ENCODE measurements at places on chromosomes 5 and 9. TPM values are rescaled to one million over a fixed set of nuclear protein-coding genes. Genes with fewer than 3 reads are reported as not detected.

The GPR150 gene
- total RNA-seq: 0.28 TPM

The LCP2 gene
- total RNA-seq: not detected

The DRD1 gene
- total RNA-seq: under 0.01 TPM

The OLFML2A gene
- 6.5 TPM for total RNA-seq

The MARCHF6 gene
- 60.2 TPM for total RNA-seq

The SLC6A19 gene
- not detected for total RNA-seq

The PLAC8L1 gene
- not detected for total RNA-seq

The TLE1 gene
- total RNA-seq: 32.9 TPM

The CATSPER3 gene
- total RNA-seq: 0.14 TPM

The AGTPBP1 gene
- total RNA-seq: 20.1 TPM

The FBN2 gene
- total RNA-seq: 87.2 TPM

The KIF4B gene
- under 0.01 TPM for total RNA-seq

The SIT1 gene
- not detected for total RNA-seq

The ZNF608 gene
- total RNA-seq: 7.1 TPM

The IFNB1 gene
- total RNA-seq: not detected

The GOLM1 gene
- 81.4 TPM for total RNA-seq

The LCNL1 gene
- 3.4 TPM for total RNA-seq

The IL7R gene
- 6.4 TPM for total RNA-seq

The FSTL4 gene
- 0.09 TPM for total RNA-seq

The SUSD3 gene
- 1.1 TPM for total RNA-seq

The BRINP1 gene
- 0.18 TPM for total RNA-seq

The PITX1 gene
- 208 TPM for total RNA-seq

The BARX1 gene
- not detected for total RNA-seq

The LHFPL2 gene
- 104 TPM for total RNA-seq

The WDR55 gene
- total RNA-seq: 24.5 TPM

The TLX3 gene
- not detected for total RNA-seq

The CDC25C gene
- 1.1 TPM for total RNA-seq

The MLANA gene
- not detected for total RNA-seq

The ADAMTS13 gene
- 1.00 TPM for total RNA-seq

The PDLIM4 gene
- total RNA-seq: 53.3 TPM

The SLC6A7 gene
- not detected for total RNA-seq

The ORM1 gene
- not detected for total RNA-seq

The NR6A1 gene
- total RNA-seq: 0.14 TPM

The CSNK1A1 gene
- total RNA-seq: 439 TPM

The SLC25A48 gene
- not detected for total RNA-seq

The ITGA1 gene
- total RNA-seq: 40.2 TPM

The PCDHGA4 gene
- 4.5 TPM for total RNA-seq

The SLC6A18 gene
- total RNA-seq: not detected

The SPINK4 gene
- total RNA-seq: 0.74 TPM

The DIPK1B gene
- 1.00 TPM for total RNA-seq

The CDH9 gene
- 0.18 TPM for total RNA-seq
